ENCODE measurements at places on chromosomes 6 and 20.

- DNase-seq: no peak
Observed at GRCh38 chr6:165298402-165298801, 11.0 kb downstream of the C6orf118 start.

DNA sequence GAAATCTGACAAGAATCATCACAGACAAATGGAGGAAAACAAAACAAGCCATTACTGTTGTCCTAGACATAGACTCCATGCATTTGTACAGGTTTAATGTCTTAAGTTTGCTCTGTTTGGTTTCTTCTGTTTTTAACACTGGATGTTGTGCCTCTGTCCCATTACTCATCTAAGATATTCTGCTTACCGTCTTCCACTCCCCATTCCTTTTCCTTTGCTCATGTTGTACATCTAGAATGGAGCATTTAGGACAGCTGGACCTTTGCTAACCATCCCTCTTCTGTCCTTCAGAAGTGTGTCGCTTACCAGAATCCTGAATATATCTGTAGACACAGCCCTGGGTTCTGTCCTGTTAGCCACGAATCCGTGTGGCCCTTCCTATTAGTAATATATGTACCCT, 35.2 kb downstream of the RAB22A start:
- no peak for DNase-seq

DNA sequence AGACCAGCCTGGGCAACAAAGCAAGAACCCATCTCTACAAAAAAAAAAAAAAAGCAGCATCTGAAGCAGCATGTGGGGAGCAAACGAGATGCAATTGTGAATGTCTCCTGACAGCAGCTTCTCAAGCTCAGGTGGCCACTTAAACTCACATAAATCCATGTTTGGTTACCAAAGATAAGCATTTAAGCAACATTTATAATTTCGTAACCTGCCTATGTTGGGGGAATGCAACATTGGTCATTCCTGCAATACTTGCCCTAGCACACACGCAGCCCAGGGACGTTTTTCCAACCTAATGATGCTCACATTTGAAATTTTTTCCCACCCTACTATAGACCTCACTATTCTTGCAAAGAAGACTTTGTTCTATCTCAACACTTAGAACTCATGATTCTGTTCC, 113.3 kb downstream of the ZFP64 start:
- DNase-seq: no peak

DNA sequence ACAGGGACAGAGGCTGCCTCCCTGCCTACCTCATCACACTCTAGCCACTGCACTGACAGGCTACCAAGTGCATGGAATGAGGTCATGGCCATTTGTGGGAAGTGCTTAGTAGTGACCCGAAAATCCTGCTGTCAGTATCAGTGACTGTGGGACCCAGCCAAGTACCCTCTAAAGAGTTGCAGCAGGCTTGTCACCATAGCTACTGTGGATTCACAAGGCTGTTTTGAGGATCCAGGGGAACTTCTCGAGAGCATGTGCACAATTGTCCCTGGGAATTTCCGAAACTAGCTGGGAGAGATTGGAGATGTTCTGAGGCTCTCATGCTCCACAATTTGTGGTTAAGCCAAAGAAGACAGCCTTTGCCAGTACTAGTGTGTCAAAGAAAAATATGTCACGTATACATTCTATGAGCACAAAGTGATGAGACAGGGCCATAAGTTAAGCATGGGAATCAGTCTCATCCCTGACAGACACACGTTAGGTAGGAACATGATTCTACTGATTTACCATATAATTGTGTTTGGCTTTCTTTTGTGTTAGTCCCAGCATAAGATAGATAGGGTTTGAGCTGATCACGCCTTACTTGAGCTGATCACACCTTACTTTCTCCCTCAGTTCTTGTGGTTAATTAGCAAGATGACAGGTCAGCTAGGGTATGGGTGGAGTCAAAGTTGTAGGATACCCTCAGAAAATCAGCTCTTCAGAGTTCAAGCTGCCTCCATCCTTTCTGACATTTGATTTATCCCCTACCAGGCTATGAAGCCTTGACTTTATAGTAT, 42.6 kb upstream of the TMEM170B start:
- DNase-seq: no peak

- DNase-seq: no peak
Observed at GRCh38 chr6:135488023-135488422, 9.5 kb downstream of the AHI1 start.

DNA sequence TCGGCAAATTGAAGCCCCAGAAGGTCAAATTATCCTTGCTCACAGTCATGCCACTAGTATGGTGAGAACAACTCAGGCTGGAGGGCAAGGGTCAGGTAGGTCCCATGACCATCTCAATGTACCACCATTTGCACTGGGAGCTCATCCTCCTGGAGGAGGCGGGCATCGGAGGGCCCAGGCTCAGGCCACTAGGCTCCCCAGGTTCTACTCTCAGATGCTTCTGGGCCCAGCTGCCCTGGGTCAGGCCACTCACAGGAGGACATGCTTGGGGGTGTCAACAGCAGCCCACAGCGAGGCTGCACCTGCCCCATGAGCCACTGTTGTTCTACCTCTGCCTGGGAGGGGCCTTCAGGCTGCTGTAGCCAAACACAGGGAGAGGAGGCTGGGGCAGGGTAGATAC, 39.1 kb downstream of the NFATC2 start:
- DNase-seq: no peak

DNA sequence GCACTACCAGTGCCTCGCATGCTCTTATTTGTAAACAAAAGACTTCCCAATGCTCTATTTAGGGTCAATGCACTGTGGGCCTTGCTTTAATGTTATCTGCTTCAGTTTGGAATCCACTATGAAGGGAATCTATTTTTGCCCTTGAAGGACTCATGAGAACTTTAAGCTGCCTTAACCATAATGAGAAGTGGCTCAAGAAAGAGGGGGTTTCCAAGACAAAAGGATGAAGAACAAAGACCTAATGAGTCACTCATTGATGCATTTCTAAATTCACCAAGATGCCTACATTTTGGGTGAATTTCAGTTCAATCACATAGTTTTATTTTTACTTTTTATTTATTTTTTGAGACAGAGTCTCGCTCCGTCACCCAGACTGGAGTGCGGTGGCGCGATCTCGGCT, 228.2 kb downstream of the LY86 start:
- DNase-seq: no peak

DNA sequence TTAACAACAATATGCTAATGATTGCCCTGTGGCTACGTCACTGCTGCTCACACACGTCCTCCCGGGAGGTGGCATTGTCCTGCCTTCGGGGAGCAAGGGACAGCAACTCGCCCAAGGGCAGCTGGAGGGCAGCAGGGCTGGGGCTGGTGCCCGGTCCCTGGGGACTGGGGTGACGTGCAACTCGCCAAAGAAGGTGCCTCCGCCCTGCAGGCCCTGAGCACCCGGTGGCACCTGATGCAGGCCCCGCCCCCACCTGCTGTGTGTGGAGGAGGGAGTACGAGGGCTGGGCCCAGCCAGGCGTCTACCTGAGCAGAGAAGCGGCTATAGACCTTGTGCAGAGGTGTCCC, 64.8 kb upstream of the SLCO4A1 start:
- no peak for DNase-seq

GRCh38 chr6:11586117-11586516, 48.6 kb downstream of the TMEM170B start:
- no peak for DNase-seq

DNA sequence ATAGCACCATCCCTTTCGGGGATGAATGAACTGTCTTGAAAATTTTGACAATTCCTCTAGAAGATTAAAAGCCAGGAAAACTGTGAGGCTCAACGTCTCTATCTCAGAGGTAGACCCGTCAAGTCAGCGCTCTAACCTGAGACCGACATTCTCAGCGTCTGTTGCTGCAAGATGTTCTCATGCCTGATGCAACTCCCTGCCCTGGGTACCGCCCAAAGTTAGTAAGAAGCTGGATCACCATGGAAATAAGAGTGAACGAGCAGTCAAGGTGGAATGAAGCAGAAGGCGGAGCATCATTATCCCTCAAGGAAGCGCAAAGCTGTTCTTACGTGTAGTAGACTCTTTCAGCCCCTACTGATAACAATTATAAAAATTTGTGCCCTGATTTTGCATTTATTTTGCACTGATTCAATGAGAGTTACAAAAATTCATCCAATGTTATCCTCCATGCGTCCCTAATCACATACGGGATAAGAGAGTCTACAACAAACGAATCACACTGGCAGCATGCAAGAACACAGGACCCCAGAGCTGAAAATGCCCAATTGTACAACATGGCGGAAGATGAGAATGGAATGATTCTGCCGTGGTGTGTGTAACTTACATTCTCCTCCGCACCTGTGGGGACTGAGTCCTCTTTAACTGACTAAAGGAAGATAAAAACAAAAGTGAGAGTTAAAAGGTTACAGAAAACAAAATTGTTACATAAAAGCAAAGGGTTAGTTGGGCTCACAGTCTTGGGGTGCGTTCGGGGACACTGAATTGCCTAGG, 95.4 kb downstream of the BCAS1 start:
- DNase-seq: peak; percentile 75

DNA sequence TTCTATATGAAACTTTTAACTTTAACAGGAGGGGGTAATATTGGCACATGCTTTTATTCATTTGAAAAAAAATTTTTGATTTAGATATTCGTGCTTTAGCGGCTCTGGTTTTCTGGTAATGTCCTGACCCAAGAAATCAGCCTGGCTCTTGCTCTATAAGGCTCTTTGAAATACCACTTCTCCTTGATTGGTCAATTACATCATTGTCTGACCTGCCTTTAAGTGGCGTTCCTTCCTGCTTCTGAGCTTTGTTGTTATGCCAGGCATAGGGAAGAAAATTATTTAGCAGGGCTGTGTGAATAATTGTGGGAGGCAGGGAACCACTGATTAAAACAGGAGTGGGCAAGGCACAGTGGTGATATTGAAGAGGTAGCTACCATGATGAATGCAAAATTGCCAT, 3.9 kb downstream of the RNF144B start:
- DNase-seq: no peak

- DNase-seq: no peak
Observed at GRCh38 chr6:114833211-114833610, 490.4 kb upstream of the HS3ST5 start.

DNA sequence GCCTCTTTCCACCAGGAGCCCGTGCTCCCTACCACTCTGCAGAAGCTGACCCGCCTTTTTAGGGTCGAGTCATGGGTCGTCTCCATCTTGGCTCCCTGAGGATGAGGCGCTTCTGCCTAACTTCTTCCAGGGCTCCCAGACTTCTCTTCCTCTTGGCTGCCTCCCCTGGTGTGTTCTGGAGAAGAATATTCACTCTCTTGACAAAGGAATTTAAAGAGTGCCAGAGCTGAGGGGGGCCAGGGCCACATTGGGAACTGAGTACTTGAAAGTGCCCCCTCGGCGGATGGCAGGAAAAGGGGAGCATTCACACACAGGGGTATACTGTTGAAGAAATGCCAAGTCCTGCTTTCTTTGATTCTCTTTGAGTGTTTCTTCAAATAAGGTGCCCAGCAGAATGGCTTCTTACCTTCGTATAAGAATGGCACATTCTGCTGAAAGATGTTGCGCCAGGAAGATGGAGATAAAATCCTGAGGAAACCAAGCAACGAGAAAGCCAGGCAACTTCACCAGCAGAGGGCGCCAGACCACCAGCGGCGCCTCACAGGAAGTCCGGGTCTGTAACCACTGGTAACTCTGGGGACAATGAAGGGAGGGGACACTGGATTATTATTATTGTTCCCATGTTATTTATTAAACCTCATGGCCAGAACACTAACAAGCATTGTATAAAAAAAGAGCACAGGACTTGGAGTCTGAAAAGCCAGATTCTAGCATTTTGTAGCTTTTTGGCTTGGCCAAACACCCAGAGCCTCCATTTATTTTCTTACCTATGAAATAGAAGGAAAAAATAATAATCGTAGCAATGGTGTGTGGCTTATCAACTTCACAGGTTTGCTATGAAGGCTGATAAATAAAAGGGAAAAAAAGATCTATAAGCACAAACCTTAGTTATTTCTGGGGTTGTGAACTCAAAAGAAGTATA, 176.7 kb downstream of the HACE1 start:
- DNase-seq: no peak

DNA sequence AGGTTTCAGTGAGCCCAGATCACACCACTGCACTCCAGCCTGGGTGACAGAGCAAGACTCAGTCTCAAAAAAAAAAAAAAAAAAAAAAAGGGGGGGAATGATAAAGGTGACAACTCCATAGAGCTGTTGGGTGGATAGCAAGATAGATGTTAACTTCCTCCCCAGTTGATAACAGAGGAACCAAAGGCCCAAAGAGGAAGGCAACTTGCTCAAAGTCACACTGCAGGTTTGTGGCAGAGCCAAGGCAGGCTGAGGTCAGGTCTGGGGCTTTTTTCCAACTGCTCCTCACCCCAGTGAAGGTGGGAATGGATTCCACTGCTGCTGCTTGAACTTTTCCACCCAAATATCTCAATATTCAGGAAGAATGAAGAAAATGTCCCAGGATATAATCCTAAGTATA, 26.7 kb downstream of the HCK start:
- DNase-seq: no peak

DNA sequence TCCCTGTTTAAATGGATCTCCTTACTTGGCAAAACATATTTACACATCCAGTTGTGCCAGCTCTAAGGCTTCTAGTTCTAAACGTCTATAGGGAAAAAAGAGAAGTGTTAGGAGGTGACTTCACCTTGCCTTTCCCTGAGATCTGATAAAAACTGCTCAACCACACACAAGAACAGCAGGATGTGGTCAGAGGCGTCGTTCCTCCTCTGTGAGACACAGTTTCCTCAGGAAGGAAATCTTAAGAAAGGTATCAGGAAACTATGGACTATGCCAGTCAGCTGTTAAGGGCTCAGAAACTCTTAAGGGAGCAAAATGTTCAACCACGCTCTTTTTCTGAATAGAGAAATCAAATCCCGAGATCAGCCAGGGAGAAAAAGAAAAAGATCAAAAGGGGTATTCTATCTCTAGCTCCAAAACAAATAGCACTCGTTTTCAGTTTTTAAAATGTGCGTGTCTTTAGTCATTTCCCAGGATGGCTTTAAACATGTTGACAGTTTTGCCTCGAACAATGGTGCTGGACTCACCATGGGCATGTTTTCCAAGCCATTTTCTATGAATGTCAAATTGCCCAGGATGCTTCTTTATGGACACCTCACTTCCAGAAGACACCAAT, 154.5 kb downstream of the HACE1 start:
- peak; percentile 34 for DNase-seq

- DNase-seq: no peak
Observed at GRCh38 chr20:62839261-62839660, 22.4 kb downstream of the TCFL5 start.
